Cortex of kidney (tissue), 1 donor: ENCODE measurements at places on chromosomes 3 and 15.
A peak's percentile ranks its signal among the peaks of the same experiment; 100 is the strongest.

DNA sequence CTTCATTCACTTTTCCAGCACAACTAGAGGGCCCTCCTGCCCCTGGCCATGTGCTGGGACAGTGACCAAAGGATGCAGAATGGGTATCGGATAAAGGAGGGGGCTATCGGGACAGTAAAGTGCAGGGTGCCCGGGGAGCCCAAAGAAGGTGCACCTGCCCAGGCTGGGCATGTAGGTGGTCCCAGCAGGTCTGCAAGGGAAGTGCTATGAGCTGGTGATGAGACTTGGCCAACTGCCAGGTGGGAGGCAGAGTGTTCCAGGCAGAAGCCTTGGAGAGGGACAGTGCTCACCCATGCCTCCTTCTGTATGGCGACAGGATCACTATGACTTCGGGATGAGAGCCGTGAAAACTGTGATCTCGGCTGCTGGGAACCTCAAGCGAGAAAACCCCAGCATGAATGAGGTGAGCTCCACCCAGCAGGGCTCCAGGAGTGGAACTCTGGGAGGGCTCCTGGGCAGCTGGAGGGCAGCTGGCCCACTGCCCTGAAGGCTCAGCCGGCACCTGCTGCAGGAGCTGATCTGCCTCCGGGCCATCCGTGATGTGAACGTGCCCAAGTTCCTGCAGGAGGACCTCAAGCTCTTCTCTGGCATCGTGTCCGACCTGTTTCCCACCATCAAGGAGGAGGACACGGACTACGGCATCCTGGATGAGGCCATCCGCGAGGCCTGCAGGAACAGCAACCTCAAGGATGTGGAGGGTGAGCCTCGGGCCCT is 48.4 kb downstream of the DNAH1 start:
- no peak for DNase-seq

GRCh38 chr3:48273594-48274211 is 32.8 kb downstream of the ZNF589 start:
- DNase-seq = no peak

GRCh38 chr3:97990624-97991292 is 18.5 kb upstream of the RIOX2 start:
- no peak for DNase-seq

GRCh38 chr3:37700466-37701248 is 161.0 kb upstream of the CTDSPL start:
- no peak for DNase-seq

DNA sequence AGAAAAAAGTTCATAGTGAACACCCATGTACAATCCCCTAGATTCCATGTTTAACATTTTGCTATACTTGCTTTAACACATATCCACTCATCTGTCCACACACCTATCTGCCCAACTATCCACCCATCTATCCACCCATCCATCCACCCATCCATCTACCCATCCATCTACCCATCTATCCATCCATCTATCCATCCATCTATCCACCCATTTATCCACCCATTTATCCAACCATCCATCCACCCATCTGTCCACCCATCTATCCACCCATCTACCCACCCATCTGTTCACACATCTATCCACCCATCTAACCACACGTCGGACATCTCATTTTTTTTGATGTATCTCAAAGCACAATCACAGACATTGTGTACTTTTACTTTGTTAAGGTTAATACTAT is 25.8 kb downstream of the RTP3 start:
- no peak for DNase-seq

GRCh38 chr3:158731938-158732855 is at the start of gene RARRES1:
Gene RARRES1, minus strand, starts transcription at chr3:158732457. Its CDS starts 42 bp downstream, at chr3:158732415.
- peak; percentile 20 for DNase-seq

DNA sequence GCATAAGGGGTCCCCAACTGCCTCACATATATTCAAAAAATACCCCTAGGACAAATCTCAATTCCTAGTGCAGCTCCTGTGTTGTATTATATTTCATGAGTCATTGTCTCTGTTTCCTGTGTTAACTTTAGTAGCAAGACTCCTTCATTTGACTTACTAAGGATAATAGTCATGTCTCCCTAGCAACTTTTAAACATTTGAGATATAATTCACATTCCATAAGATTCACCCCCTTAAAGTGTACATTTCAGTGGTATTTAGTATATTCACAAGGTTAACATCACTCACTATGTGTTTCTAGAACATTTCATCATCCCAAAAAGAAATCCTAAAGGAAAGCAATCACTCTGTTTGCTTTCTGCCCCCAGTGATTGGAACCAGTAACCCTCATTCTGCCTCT is 121.3 kb upstream of the WNT7A start:
- no peak for DNase-seq
